NB4 (cell line): ENCODE measurements at places on chromosomes 4 and X.
A peak's percentile ranks its signal among the peaks of the same experiment; 100 is the strongest.

- peak; percentile 8 for DNase-seq
These were observed 728 bp upstream of the IL13RA2 start for GRCh38 chrX:115018040-115018647.

DNA sequence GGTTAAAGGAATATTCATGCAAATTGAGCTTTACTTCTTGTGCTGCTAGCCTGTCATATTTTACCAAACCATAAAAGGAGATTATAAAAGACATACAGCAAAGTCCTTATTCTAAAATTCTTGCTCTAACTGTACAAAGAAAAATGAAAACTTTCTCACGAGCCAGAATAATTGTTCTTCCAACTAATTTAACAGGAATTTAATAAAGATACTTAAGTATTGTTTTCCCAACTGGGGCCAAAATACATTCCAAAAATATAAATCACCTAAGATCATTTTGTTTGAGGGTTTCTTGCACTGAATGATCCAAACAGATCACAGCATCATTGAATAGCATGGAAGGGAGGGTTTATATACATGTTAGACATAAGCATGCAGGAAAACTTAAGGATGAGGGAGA is 127.1 kb upstream of the PCDH18 start:
- no peak for DNase-seq

DNA sequence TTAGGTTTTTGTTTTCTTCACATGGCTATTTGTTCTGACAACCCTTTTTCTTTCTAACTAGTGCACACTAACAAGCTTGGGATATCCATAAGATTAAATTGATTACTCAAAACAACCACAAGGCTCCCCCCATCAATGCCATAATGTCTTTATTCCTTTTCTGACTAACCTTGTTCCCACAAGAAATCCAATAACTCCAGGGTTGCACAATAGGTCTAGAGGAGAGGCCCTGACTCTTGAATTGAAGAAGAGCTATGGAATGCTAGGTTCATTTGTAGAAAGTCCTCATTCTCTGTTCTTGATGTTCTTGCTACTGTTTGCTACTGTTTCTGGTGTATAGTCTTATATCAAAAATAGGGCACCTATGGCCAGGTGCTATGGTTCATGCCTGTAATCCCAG is 71.0 kb downstream of the PRRG1 start:
- no peak for DNase-seq

DNA sequence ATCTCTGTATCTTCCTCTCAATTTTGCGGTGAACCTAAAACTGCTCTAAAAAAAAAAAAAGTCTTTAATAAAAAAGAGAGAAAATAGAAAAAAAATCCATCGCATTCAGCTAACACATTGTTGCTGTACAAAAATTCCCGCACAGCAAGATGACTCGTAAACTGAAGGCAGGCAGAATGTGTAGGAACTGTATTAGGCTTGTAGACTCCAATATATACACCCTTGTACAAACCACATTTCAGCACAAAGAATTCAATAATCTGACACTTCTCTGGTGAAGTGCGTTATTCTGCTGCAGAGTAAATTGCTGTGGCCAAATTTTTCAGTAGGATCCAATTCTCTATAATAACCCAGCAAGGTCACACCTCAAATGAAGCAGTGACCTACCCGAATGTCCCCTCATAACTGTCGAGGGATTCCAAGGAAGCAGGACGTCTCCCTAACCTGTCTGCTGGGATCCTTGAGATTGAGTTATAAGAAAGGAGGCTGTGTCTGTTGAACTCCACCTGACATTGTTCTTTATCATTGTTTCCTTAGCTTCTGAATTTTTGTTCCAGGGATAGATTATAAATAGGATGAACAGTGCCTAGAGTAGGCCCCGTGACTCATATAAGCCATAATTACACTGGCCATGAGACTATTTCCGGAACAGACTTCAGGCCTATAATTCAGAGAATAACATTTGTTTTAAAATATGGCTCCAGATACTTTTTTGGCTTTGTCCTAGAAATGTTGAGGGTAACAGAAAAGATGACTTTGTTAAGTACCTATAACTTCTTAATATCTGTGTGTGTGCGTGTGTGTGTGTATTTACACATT is 348.3 kb downstream of the PCDH7 start:
- no peak for DNase-seq

DNA sequence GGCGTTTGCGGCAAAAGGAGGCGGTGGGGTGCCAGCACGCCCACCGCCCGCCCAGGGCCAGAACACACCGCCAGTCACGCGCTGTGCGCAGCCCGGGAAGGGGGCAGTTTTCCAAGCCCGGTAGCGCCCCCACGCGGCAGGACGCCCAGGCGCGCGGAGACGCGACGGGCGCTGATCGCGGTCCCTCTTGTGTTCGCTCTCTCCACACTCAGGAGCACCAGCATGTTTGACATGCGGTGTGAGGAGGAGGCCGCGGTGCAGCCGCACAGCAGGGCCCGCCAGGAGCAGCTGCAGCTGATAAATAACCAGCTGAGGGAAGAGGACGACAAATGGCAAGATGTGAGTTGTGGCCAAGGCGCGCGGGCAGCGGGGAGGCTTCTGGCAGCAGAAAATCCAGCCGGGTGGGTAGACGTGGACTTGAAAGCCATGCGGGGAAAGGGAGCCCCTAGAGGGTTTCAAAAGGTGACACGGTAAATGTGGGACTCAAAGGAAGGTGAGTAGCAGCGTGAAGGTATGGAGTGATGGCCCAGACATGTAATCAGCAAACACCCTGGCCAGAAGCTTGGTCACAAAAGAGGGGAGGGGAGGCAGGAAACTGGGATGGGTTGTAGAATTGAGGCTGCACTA is 104.1 kb downstream of the PHOX2B start:
- no peak for DNase-seq
